AML-193 (cell line): ENCODE measurements at places on chromosomes 12 and 14.

DNA sequence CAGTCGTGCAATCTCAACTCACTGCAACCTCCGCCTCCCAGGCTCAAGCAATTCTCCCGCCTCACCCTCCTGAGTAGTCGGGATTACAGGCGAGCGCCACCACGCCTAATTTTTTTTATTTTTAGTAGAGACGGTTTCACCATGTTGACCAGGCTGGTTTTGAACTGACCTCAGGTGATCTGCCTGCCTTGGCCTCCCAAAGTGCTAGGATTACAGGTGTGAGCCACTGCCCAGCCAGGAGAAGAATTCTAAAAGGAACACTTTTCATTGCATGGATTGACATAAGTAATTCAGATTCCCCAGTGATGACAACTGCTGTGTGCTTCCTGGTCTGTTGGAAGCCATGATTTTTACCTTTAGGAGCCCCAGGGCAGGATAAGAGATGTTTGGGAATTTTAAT is 22.1 kb downstream of the DMAC2L start:
- no peak for DNase-seq

- no peak for DNase-seq
Observed at GRCh38 chr12:38669530-38669929, 235.9 kb downstream of the CPNE8 start.

DNA sequence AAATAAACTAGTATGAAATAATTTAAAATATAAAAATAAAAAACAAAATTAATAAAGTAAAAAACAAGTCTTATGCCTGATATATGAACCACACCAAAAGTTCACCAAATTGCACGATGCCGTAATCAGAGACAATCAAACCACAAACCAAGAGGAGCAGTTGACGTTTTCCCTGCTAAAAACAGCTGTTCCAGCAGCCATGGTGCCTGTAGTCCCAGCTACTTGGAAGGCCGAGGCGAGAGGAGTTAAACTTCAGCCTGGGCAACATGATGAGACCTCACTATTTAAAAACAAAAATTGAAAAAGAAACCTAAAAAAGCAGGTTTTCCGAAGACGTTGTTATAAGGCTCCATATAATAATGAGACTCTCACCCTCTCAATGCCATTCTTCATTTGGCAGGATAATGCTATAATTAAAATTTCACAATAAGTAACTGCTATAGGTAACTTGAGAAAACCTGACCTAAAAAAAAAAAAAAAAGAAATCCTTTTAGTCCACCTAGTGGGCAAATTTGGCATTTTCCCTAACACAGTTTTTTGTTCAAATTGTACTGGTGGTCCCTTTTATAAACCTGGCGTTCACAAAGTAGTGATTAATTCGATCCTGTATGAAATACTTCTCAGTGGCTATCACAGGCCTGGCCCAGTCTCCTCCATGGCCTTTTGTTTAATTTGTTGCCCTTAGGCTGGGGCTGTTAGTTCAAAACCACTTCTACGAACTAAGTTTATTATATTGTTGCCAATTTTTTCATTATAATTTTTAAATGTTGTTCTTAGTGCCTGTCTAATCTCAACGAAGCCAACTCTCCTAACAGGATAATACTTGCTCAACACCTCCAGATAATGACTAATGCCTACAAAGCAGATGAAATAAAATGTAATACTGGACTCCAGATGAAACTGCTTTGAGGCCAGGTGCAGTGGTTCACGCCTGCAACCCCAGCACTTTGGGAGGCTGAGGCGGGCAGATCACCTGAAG is 62.1 kb downstream of the TNFAIP2 start:
- peak; percentile 18 for DNase-seq

- DNase-seq, result no peak
Observed at GRCh38 chr12:132489078-132489601, 811 bp upstream of the FBRSL1 start.

GRCh38 chr12:22215467-22216253 is 118.8 kb downstream of the ST8SIA1 start:
- DNase-seq, result peak; percentile 32

DNA sequence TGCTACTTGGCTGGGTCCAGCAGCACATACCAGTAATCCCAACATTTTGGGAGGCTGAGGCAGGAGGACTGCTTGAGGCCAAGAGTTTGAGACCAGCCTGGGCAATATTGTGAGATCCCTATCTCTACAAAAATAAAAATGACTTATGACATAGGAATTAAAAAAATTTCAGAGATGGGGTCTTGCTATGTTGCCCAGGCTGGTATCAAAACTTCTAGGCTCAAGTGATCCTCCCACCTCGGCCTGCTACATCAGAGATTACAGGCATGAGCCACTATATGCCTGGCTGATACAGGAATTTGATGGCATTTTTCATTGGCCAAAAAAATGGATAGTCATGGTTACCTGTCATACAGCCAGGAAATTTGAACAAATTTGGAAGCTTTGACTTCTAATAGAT is 54.6 kb downstream of the ZC3H14 start:
- DNase-seq, result no peak

GRCh38 chr12:51759175-51759574 is 89.3 kb downstream of the FIGNL2 start:
- DNase-seq, result no peak

DNA sequence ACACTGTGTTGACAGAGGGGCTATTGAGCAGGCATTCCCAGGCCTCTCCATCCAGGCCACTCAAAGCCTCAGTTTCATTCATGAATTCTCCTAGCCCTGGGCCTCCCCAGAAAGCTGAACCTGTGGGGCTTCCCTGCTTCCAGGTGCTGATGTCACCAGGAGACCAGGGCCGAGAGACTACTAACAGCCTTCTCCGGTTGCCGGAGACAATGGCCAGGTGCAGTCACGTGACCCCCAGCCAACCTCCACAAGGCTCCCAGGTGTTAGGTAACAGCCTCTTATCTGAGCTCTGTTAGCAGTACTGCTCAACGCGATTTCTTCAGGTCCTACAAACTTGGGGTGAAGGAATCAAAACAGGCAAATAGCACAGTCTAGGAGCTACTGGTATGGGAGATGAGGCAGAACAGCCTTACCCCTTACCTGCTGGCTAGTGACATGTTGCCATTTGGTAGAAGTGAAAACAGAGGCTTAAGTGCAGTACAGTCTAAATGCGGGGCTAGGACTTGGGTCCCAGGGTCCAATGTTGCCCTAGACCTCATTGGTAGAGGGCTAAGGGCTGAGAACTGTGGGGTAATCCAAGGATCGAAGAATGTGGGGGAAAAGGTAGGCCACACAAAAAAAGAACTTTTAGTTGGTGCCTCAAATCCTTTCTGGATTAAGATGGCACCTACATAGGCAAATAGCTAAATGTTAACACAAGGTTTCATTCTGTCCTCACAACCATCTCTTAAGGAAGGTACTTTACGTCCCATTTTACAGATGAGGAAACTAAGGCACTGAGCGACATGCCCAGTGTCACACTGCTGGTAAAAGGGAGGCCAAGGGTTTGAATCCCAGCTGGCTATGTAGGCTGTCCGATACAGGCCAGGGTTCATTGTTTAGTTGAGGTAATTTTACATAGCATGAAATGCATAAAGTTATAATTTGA is 3.8 kb downstream of the CCDC88C start:
- no peak for DNase-seq

DNA sequence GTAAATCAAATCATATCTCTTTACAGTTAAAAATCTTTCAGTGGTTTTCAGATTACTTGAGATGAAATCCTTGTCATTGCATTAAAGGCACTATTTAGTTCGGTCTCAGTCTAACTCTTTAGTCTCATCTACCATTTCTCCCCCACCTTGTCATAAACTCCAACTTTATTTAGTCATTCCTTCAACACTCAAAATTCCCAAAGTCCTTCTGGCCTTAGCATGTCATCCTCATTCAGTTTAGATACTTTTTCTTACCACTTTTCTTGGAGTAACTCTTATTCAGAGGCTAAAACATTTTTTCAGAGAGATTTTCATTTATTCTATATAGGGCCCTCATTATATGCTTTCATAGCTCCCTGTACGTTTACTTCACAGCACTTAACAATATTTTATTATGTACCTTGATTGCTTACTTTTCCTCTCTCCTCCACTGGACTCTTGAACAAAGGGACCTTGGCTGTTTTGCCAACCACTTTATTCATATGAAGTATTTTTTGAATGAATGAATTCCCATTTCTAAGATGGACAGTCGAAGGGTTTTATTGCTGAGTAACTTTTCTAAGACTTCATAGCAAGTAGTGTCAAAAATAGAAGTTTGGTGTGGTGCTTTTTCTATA is 12.8 kb downstream of the USP15 start:
- no peak for DNase-seq

DNA sequence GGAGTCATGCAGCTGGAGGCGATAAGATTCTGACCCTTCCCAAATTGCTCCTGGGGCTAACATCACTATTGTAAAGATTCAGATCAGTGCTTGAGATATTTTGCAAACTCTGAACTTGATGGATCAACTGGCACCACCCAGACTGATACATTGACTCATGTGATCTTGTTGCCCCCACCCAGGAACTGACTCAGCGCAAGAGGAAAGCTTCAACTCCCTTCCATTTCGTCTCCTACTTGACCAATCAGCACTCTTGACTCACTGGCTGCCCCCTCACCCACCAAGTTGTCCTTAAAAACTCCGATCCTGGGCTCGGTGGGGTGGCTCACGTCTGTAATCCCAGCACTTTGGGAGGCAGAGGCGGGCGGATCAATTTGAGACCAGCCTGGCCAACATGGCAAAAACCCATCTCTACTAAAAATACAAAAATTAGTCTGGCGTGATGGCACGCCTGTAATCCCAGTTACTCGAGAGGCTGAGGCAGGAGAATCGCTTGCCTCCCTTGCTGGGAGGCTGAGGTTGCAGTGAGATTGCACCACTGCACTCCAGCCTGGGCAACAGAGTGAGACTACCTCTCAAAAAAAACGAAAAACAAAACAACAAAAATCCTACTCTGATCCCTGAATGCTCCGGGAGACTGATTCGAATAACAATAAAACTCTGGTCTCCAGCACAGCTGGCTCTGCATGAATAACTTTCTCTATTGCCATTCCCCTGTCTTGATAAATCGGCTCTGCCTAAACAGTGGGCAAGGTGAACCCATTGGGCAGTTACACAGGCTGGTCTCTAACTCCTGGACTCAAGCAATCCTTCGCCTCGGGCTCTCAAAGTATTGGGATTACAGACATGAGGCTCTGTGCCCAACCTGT is 9.8 kb upstream of the ARF6 start:
- no peak for DNase-seq

- no peak for DNase-seq
Observed at GRCh38 chr14:101845896-101846295, 84.4 kb downstream of the PPP2R5C start.

DNA sequence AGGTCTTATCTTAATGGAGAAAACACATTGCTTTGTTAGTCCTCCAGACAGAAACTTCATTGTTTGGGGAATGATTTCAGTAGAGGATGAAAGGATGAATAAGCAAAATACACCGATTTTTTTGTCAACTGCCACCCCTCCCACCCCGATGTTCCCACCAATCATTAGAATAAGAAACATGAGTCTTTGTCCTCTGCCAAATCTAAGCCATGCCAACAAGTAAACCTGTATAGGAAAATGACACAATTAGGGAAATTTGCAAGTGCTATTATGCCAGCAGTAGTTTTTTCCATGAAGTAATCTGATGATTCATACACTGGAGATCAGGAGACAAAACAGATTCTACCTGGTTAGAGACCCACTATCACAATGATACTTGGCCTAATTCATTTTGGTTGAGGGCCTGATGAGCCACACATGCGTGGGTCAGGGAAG is 35.9 kb downstream of the FLRT2 start:
- DNase-seq, result no peak

GRCh38 chr12:9928607-9929006 is 3.6 kb downstream of the CLEC2A start:
- DNase-seq, result no peak

DNA sequence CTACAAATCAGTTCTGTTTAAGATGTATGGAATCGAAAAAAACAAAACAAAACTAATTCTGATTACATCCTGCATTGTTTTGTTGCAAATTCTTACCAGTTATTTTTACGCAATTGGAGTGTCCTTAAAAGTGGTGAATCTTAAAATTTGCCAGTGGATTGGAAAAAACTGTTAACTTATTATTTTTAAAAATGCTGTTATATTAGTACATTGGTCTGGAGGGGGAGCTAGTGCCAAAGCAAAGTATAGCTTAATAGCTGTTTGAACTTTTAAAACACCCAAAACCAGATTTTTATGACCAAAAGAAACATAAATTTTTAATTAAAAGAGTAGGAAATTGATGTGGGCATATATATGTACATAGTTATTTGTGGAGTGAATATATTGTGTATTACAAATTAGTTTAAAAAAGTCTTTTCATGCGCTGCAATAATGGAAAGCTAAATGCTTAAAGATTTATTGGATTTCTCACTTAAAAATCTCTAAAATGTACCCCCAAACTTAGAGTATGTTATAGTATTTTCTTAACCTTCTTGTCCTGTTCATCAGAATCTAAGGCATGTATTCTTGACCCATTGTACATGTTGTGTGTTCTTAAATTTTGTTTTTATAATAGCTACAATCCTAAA is 2.5 kb downstream of the FUT8 start:
- DNase-seq, result peak; percentile 38

- no peak for DNase-seq
Observed at GRCh38 chr12:51904951-51905470, 2.3 kb upstream of the ACVRL1 start.

DNA sequence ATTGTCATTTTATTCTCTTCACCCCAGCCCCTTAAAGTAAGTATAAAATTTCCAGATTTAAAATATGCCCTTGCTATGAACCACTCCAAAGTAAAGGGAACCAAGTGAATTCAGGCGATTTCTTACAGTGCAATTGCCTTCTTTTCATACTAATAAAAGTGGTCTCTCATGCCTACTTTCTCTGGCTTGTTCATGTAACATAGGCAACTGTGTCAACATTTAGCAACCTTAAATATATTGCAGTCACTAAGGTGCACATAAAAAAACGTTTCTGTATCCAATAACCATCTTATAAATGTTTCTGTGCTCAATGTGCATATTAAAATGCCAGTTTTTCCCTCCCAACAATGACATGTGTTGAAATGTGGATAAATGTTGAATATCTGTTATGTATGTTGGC is 271.6 kb upstream of the DCN start:
- no peak for DNase-seq

GRCh38 chr14:47226877-47227520 is 448.4 kb downstream of the MDGA2 start:
- peak; percentile 72 for DNase-seq

- DNase-seq, result no peak
Observed at GRCh38 chr12:131327521-131328488, 374.1 kb downstream of the ADGRD1 start.

DNA sequence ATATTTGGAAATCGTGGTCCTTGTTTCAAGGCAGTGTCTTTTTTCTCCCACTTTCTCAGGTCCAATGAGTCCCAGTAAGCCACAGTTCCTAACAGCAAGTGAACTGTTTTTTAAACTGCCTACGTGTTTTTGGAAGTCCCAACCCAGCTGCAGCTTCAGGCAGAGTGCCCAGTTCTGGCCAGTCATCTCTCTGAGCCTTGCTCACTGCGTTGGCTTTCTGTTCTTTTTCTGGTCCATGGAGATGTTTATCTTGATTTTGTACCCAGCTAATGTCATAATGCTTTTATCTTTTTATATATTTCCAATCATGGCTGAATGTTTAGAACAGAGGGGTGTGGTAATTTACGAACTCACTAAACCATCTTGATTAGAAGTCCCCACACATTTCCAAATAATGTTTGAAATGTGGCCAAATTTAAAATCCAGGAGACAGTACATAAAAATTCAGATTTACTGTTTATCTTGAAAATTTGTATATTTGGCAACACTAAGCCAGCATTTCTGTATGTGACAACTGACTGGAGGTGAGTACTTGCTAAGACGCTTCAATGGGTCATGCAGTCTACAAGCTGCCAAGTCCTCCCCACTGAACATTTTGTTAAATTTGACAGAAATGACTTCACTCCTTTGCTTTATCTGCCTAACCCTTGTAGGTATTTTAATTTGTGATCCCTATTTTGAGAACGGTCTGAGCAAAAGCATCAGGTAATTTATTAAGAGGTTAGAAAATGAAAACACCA is 46.1 kb upstream of the OTOGL start:
- no peak for DNase-seq
